ENCODE measurements at places on chromosomes 2 and 18.
A peak's percentile ranks its signal among the peaks of the same experiment; 100 is the strongest.

GRCh38 chr2:190849774-190850173 lies 30.8 kb upstream of the GLS start:
- no peak for DNase-seq

DNA sequence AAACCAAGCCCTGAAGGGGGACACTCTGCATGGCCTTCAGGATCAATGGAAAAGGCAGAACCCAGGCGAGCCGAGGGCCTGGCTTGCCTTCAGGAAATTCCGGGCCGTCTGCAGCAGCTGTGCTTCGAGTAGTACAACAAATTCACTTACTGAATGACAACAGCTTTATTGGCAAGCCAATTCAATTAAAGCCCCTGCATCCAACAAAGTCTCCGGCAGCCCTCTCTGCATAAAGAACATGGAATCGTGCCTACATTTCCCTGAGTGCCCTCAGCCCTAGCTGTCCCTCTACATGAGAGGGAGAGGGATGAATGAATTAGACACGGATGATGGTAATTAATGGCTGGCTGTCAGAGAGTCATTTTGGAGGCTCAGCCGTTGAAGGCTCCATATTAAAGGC lies 189.0 kb downstream of the BCL11A start:
- DNase-seq: no peak

GRCh38 chr2:189306525-189306924 lies 127.0 kb upstream of the COL5A2 start:
- DNase-seq: no peak

DNA sequence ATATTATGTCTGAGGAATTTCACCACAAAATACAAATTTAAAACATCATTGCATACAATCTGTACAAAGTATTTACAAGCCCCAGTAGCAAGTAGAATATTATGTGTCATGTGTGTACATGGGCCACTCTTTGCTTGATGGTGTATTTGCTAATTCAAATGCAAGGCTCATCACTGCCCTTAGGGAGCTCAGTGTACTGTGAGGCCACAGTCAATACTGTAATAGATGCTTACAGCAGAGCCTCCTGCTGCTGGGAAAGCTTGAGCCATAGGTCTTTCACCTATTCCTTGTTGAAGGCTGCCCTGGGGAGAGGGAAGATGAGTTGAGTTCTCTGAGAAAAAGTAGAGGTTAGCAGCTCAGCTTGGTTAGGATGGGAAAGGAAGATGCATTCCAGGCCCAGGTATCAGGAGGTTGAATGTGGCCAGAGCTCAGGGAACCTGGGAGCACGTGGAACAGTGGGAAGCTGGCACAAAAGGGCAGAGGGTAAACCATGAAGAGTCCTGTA lies 189.6 kb downstream of the LRP1B start:
- no peak for DNase-seq

GRCh38 chr2:128091726-128092080 lies 703 bp downstream of the UGGT1 start:
- DNase-seq: no peak

DNA sequence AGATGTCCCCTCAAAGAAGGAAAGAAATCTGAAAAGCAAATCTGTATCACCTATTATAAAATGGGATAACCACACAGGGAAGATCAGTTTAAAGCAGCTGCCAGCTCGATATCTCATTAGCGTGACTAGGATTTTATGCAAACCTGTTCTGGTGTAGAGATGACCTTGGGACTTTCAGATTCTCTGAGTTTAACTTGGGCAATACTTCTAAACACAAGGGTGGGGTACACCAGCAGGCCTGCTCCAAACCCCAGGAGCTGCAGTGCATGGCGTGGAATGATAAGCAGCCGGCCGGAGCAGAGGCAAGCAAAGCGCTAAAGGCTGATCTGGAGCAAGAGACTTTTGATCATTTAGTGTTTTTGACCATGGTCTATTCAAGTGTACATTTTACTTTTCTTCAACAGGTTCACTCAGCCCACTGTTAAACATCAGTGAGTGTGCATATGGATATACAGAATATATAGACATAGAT lies 4.7 kb downstream of the SERTAD2 start:
- no peak for DNase-seq

- DNase-seq: no peak
Measured at GRCh38 chr2:1824202-1824905, 80.0 kb upstream of the PXDN start.

- DNase-seq: no peak
Measured at GRCh38 chr2:109311771-109312170, 182.8 kb downstream of the SH3RF3 start.

DNA sequence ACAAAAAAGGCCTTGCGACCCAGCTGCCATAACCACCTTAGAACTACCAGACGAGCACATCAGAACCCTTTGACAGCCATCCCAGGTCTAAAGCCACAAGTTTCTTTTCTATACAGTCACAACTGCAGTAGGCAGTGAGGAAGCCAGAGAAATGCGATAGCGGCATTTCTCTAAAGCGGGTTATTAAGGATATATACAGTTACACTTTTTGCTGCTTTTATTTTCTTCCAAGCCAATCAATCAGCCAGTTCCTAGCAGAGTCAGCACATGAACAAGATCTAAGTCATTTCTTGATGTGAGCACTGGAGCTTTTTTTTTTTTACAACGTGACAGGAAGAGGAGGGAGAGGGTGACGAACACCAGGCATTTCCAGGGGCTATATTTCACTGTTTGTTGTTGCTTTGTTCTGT lies 48.8 kb downstream of the FEZ2 start:
- no peak for DNase-seq

GRCh38 chr2:163207693-163208370 lies 369.3 kb upstream of the KCNH7 start:
- no peak for DNase-seq

GRCh38 chr2:112184121-112184520 lies 45.9 kb downstream of the FBLN7 start:
- no peak for DNase-seq

- no peak for DNase-seq
Measured at GRCh38 chr2:170377500-170378207, 199.7 kb downstream of the MYO3B start.

DNA sequence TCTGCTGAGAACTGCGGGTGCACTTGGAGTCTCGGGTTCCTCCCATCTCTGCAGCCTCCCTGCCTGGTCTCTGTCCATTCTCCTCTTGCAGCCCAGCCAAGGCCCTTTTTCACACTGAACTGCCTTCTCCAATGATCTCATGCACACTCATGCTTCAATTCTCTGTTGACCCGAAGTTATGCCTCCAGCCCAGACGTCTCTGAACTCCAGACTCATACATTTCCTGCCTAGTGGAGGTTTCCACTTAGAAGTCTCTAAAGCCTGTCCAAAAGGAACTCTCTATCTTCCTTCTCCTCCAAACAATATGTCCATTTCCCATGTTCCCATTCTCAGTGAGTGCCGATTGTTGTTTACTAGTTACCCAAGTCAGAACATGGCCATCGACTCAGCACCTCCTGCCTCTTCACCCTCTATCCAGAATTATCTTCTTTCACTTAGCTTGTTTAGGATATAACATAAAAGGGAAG lies 155.2 kb downstream of the IRS1 start:
- no peak for DNase-seq

DNA sequence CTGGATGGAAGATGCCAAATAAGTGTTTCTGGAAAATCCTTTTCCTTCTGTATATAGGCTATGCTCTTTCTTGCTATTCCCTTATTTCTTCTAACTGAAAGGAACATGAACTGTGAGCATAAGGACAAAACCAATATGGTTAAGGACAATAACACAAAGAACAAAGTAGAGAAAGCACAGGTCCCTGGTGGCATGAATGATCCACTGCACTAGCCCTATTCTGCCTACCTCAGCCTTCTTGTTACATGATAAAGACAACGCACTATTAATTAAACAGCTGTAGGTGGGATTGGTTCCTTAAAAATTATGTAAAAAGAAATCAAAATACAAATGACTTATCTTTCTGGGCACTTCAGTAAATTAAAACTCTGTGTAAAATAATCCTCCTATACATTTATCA lies 1.9 kb upstream of the WDR75 start:
- DNase-seq: no peak

GRCh38 chr2:176685908-176686307 lies 416.7 kb downstream of the MTX2 start:
- no peak for DNase-seq

DNA sequence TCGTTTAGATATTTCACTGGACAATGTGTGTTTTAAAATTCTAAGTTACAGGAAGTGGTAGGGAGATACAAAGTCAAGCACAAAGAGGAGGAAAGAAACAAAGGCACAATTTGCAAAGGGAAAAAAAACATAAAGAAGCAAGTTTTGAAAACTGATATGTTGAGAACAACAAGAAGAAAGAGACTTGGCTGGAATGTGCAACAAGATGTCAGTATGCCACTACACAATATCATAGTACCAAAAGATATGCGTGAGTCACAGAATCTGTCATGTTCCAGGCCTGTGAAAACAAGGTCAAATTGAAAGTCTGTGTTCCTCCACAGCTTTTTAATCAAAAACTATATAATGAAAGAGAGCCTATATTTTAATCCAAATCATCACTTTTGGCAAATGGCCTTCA lies 12.0 kb downstream of the EXOC6B start:
- DNase-seq: no peak

DNA sequence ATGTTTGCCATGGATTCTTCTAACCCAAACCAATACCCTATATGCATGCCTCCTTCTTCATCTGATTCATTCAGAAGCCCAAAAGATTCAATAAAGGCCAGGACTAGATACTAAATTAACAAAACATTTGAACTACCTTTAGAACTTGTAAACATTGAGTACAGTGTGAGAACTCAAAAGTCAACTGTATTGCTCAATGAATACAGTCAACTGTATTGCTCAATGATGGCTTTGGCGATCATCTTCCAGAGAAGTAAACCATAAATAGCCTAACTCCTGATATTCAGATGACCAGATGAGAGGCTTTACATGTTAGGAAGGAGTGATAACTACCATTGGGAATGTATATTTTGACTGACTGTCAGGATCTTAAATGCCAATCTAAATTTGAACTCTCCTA lies 206.5 kb upstream of the ITGA4 start:
- no peak for DNase-seq

GRCh38 chr2:147482916-147483669 lies 361.7 kb upstream of the ACVR2A start:
- no peak for DNase-seq

GRCh38 chr2:135590619-135591260 lies 59.5 kb downstream of the R3HDM1 start:
- DNase-seq: no peak

GRCh38 chr2:47486841-47487497 lies 84.0 kb downstream of the MSH2 start:
- DNase-seq: no peak

DNA sequence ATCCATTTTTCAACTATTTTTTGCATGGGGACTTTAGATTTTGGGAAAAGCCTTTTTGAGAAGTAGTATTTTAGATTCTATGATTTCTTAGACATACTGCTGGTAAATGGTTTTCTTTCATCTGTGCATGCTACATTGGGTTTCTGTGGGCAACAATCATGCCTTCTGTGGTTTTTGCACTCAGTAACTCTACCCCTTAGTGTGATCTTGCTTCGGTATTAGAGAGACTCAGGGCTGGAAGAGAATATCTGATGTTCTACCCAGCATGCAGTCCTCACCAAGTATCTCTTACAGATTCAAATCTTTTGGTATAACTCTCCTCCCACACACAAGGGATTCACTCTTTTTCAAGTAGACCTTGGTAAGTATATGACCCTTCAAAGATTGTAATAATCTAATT lies 183.0 kb downstream of the PMAIP1 start:
- no peak for DNase-seq

- DNase-seq: no peak
Measured at GRCh38 chr18:22172594-22173049, 3.2 kb downstream of the GATA6 start.

DNA sequence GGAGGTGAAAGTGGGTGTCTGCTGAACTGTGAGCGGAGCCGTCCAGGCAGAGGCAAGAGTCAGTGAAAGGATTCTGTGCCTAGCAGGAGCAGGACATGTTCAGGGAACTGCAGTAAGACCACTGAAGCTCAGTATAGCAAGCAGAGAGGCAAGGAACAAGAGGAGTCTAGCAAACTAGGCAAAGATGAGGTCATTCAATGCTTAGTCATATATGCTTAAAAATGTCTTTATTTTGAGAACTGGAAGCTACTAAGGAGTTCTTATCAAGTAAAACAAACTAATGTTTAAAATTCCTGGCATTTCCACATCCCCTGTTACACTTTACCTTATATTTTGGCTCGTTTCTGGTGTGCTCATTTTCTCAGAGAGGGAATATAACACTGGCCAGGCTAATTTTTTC lies 913.4 kb downstream of the CBLN2 start:
- DNase-seq: no peak

DNA sequence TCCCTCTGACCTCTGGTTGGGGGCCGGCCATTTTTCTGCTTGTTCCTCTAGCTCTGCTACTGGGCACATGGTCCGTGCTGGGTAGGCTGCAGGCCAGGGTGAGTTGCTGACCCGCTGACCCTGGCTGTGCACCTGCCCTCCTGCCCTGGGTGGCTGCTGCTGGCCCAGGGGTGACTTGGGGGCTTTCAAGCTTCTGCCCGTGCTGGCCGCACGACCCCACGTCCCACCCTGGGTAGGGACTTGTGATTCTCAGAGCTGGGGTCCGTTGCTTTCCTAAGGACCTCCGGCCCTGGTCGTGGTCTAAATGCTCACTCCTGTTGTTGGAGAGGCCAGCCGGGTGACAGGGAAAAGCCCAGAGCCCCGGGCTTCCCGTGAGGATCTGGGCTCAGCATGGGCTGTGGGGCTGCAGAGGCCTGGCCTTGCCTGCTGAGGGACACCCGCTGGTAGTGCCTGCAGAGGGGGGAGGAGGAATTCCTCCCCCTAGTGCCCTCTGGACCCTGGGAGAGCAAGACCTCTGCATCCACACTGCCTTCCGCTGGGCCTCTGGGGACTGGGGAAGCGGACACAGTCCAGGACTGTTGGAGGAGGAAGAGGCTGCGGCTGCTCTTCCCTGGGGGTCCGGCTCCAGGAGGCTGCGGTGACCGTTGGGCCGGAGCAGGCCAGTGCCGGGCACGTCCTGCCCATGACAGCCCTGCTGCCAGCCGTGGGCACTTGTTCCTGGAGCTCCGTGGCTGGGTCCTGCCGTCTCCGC lies 6.3 kb upstream of the GAL3ST2 start:
- DNase-seq: no peak

- peak; percentile 35 for DNase-seq
Measured at GRCh38 chr2:120842456-120843439, 107.1 kb downstream of the GLI2 start.

- no peak for DNase-seq
Measured at GRCh38 chr18:10926621-10927161, 222.7 kb downstream of the PIEZO2 start.

DNA sequence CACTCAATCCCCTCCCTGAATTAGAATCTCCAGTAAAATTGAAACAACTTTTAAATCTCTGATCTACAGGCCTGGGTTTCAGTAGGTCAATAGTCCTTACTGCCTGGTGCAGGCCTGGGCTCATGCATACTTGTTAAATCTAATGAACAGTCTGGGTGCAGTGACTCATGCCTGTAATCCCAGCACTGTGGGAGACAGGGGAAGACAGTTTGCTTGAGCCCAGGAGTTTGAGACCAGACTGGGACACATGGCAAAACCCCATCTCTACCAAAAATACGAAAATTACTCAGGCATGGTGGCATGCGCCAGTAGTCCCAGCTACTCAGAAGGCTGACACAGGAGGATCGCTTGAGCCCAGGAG lies 94.7 kb upstream of the SP3 start:
- DNase-seq: no peak

All from smooth muscle cell of the brain vasculature (primary cell).